ENCODE measurements at places on chromosomes 4 and X.
A peak's percentile ranks its signal among the peaks of the same experiment; 100 is the strongest.

DNA sequence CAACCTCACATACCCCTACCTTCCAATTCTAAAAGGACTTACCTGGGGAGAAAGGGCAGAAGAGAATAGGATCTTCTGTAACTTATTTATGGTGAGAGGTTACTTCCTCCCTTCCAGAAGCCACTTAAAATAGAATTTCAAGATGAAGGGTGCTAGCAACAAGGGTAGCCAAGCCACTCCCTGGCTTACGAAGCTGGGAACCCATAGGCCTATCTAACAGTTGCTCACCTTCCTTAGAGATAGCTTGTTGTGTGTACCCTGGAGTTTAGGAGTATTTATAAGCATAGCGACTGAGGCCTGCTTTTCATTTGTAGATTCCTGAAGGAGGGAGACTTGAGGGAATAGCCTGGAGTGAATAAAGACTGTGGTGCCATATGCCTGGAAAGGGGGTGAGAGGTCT is 28.9 kb downstream of the XK start:
- DNase-seq = no peak

DNA sequence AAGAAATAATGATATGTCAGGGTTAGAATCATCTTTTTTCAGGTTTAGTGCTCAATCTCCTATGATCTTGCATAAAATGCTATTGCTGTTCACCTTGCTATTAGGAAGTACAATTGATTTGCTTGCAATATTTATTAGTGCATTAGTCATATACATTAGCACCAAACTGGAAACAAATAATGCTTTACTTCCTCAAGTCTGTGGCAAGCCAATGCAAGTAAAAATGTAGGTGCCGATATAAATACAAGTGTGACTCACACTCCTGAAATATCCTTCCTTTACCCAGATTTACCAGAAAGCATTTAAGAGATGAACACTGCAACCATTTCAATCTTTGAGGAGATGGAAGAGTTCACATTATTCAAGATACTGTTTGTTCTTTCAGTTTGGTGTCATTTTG is 1487.7 kb upstream of the ADGRL3 start:
- no peak for DNase-seq

GRCh38 chrX:118633530-118633929 is 93.9 kb upstream of the IL13RA1 start:
- no peak for DNase-seq

GRCh38 chrX:132393992-132394391 is 94.8 kb downstream of the MBNL3 start:
- DNase-seq = no peak

GRCh38 chr4:85873566-85873965 is 398.6 kb downstream of the ARHGAP24 start:
- DNase-seq = no peak

- DNase-seq = no peak
Observed at GRCh38 chrX:2395261-2395992, 105.3 kb downstream of the DHRSX start.

DNA sequence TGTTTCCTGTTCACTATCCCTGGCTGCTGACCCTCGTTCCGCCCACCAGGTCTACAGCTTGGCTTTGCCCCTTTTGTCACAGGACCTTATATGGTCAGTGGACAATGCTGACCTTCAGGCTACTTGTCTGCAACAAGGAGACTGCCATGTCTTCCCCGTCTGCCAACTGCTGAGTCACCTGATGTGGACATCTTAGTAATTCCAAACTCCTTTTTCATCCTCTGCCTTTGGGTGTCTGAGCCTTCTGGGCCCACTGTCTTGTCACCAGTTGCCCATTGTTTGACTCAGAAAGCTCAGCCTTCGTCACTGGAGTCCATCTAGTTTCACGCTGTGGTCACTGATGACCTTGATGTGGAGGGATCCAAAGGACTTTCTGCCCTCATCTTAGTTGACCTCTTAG is 30.2 kb downstream of the GPRIN3 start:
- DNase-seq = no peak

DNA sequence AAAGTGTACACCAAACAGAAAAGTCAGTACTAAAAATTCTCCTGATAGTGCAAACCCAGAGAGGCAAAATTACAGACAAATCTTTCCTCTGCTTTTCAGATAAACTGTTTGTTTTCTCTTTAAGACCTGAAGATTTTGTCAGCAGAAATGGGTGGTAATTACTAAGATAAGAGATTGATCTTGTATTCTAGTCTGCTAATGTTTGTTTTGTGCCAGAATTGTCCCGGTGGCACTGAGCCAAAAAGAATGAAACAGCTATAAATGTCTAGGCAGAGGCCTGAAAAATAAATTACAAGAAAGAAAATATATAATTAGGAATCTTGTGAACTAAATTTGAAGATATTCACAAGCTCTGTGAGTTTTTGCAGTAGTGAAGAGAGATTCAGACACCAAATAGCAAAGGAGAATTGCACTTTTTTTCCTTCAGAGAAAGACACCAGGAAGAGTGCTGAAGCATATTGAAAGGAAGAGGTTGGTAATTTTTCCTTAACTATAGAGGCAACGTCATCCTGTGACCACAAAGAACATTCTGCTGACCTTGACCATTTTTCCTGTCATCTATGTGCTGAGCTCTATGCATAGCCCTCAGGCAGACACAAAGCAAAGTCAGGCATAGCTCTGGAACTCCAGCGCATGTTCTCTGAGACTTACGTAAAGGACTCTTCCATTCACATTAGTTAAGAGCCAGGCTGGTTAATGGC is 314.5 kb upstream of the RASGEF1B start:
- peak; percentile 31 for DNase-seq

GRCh38 chrX:23773601-23774175 is 9.3 kb upstream of the SAT1 start:
- DNase-seq = peak; percentile 62

DNA sequence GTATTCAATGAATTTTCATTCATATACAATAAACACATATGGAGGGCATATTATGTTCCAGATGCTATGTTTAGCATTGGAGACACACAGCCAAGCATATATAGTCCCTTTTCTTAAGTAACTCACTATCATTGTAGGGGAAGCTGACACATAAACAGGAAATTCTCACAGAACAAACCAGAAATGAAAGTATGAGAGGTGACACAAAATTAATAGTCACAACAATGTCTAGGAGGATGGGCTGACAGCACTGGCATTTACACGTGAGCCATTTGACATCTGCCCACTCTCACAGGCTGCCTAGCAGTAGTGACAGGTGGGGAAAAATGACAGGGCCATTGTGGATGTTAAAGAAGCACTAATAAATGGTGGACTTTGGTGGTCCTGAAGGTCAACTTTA is 2.6 kb upstream of the CNOT6L start:
- peak; percentile 73 for DNase-seq

- no peak for DNase-seq
Observed at GRCh38 chr4:159747983-159748382, 645.1 kb downstream of the RAPGEF2 start.

GRCh38 chr4:8279321-8280157 is 10.0 kb downstream of the HTRA3 start:
- DNase-seq = no peak

DNA sequence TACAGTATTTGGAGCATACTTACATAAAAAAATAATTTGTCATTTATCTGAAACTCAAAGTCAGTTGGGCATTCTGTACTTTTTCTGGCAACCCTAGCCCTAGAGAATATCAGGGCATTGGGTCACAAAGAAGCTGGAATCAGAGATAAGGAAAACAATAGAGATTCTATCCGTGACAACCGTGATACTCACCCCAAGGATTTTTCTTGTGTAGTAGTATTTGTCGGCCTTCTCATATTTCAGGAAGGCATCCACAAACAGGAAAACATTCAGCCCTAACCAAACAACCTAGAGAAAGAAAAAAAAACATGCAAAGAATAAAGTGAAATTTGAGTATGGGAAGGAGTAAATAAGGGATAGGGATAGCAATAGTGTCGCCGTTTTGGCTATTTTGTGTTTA is 3.6 kb downstream of the NOX1 start:
- no peak for DNase-seq

GRCh38 chr4:168791376-168791775 is 218.7 kb downstream of the CBR4 start:
- DNase-seq = no peak

DNA sequence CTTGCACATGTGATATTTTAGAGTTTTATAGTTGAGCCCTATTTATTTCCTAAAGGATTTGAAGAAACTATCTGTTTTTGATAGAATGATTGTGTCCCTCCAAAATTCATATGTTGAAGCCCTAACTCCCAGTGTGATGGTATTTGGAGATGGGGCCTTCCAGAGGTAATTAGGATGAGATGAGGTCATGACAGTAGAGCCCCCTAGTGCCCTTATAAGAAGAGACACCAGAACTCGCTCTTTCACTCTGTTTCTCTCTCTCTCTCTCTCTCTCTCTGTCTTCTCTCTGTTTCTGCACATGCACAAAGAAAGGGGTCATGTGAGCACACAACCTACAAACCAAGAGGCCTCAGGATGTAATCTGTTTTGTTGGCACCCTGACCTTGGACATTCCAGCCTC is 921.9 kb upstream of the DIAPH2 start:
- DNase-seq = peak; percentile 30

DNA sequence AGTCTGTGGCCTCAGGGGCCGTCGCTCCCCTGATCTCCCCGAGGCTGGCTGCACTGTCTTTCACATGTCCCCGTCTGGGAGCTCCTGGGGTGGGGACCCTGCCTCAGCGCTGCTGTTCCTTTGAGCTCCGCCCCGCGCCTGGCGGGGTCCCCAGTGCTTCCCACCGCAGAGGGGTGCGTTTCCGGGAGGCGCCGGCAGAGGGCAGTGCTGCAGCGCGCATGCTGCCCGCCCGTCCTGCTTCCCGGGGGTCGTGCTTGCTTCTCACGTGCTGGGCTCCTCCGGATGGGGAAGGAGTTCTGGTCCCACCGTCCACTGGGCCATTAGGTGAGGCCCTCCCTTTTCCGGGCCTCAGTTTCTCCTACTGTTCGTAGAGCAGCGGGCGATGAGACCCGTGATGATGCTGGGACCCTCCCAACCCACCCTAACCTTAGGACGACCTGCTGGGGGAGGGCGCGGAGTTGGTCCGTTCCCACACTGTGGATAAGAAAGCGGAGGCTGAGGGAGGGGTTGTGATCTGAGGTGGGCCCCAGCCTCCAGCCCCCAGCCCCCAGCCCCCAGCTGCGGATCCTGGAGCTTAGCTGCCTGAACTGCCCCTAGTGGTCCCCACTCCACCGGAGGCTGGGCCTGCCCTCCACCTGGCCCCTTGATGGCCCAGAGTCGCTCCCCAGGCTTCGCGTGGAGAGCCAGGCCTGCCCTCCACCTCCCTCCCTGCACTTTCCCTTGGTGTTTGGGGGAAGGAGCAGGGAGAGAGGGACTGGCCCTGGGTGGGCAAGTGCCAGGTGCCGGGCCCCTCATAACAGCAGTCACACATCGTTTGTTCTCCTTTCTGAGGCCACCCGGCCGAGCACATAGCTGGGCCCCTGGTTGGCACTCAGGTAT is 15.3 kb downstream of the CPZ start:
- peak; percentile 28 for DNase-seq

- no peak for DNase-seq
Observed at GRCh38 chr4:48979914-48980579, 6.0 kb upstream of the CWH43 start.

GRCh38 chr4:55561889-55562288 is 15.2 kb upstream of the CLOCK start:
- peak; percentile 53 for DNase-seq

DNA sequence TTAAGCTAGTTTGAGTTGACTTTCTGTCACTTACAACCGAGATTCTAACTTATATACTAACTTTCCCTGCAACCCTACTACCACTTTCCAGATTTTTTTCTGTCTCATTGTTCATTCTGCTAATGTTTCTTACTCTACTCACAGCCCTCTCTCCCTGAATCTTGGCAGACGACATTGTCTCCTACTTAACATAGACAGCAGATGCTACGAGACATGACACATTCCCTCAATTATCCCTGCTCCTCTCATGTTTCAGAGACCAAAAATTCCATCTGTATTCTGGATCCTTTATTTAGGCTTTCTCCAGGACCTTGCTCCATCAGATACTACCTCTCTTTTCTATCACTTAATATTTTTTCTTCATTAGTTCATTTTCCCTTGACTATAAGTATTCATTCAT is 379.1 kb upstream of the TEX13C start:
- no peak for DNase-seq

DNA sequence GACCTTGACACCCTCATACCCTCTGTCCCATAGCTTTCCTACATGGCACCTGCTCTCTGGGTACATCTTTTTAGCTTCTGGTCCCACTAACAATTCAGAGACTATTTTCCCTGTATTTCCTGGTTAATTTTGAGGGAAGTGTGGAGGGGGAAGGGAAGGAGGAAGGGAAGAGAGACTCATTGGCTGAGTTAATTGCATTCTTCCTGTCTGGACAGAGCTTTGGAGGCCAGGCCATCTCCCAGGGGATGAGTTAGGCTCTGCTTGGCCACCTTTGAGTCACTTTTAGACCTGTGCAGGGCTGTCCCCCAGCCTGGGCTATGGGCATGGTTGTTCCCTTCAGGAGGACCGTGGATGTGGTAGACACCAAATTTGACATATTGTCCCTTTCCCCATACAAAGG is 167.9 kb upstream of the PGRMC2 start:
- no peak for DNase-seq

DNA sequence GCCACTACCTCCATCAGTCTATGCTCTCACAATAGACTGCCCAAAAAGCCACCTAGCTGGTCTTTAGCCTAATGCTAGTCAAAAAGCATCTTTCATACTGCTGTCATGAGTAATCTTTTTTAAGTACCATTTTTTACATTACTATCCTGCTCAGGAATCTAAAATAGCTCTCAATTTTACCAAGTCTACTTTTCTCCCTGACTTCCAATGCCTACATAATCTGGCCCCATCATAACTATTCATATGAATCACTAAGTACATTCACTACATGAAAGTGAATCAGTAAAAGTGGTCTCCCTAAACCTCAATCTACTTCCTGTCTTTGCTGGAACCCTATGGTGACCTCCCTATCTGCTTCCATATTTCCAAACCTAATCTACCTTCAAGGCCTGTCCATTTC is 105.9 kb downstream of the THOC2 start:
- no peak for DNase-seq

- no peak for DNase-seq
Observed at GRCh38 chrX:104420907-104421306, 145.1 kb upstream of the IL1RAPL2 start.

DNA sequence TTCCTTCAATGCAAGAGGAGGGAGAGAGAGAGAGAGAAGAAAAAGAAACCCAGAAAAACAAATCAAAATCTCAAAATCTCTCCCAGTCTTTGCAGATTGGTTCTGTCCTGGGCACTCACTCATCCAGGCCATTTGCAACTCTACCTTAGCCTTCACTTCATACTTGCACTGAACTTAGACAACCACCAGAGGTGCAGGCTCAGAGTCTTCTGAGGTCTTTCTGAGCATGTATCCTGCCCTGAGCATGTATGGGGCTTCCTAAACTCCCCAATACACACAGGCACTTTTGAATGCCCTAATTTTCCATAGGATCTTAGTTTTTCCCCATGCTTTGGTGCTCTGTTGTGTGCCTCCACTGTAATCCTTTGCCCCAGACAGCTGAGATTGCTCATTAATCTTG is 2.9 kb downstream of the CFI start:
- no peak for DNase-seq
